GM12892 (cell line): ENCODE measurements at places on chromosomes 3 and 15.

GRCh38 chr3:125128861-125129501 lies 73.2 kb upstream of the HEG1 start:
- DNase-seq, result no peak

GRCh38 chr3:134477938-134478337 lies 7.8 kb downstream of the ANAPC13 start:
- DNase-seq, result no peak

DNA sequence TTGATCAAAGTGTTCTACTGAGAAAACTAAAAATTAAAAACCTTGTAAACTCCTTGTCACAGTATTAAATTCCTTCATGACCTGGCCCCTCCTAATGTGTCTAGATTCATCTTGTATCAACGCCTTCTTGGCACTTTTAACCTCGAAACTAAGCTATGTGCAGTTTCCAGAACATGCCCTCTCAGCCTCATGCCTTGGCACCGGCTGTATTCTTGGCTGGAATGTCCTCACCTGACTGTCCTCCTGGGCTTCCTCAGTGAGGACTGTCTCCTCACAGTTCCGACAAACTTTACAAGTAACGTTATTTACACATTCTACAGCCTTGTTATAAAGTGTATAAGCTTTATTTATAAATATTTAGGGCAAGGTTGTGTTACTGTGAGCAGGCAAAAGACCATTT lies 196.5 kb upstream of the SLC2A2 start:
- no peak for DNase-seq

DNA sequence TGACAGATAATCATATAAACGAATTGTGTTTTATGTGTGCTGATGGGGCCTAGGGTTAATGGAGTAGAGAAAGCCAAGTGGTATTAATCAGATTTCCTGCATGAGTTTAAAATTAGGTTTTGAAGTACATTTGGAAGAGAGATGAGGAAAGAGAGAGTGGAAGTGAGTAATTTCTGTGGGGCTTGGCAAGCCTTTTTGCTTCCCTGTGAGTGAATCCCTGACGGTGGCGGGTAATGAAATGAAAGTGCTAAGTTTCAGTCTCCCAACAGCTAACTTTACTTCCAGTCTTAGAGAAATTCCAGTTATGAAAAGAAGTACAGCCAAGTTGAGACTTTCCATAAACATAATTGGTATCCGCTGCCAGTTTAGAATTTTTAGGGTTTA lies 139.4 kb downstream of the BBX start:
- DNase-seq, result no peak

GRCh38 chr3:123626881-123627280 lies 42.0 kb upstream of the HACD2 start:
- DNase-seq, result no peak

DNA sequence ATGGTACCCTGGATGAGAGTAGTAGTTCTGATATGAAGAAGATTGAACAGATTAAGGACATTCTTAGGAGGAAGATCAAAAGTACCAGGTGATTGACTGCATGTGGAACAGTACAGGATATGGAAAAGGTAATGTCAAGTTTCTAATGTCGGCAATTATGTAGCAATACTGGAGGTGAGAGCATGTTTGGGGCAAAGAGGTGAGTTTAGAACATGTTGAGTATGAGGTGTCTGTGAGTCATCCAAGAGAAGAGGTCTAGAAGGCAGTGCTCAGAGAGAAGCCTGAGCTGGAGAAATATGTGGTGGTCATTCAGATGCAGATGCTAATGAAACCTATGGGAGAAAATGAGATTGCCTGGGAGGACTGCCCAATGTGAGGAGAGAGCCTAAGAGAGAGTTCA lies 305.6 kb downstream of the ZBTB20 start:
- DNase-seq, result no peak

- no peak for DNase-seq
These were observed 7.8 kb downstream of the VWA5B2 start for GRCh38 chr3:184237211-184237610.

GRCh38 chr15:38672814-38673670 lies 108.4 kb upstream of the RASGRP1 start:
- DNase-seq, result no peak

DNA sequence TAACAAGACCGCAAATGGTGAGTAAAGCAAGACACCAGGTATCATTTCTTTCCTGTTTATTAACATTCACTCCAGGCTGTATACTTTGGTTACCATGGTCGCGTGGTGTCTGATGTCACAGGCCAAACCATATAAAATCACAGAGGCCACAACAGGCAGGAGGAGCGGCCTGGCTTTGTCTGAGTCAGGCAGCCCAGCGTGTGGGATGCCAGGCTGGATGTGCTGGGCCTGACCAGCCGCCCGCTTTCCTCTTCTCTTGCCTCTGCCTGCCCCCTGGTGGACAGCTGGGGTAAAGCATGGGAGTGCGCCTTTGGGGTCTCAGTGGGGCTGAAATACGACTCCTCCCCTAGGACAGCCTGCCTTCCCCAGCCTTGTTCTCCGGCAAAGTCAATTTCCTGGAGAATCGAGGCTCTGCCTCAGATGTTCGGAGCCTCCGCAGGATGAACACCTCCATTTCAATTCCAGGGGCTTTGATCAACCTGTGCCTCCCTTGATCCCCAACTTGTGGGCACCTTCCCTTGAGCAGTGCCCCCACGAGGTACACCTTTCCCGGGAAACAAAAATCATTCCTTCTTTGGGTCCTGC lies 78.2 kb downstream of the CCNL1 start:
- peak; percentile 53 for DNase-seq

DNA sequence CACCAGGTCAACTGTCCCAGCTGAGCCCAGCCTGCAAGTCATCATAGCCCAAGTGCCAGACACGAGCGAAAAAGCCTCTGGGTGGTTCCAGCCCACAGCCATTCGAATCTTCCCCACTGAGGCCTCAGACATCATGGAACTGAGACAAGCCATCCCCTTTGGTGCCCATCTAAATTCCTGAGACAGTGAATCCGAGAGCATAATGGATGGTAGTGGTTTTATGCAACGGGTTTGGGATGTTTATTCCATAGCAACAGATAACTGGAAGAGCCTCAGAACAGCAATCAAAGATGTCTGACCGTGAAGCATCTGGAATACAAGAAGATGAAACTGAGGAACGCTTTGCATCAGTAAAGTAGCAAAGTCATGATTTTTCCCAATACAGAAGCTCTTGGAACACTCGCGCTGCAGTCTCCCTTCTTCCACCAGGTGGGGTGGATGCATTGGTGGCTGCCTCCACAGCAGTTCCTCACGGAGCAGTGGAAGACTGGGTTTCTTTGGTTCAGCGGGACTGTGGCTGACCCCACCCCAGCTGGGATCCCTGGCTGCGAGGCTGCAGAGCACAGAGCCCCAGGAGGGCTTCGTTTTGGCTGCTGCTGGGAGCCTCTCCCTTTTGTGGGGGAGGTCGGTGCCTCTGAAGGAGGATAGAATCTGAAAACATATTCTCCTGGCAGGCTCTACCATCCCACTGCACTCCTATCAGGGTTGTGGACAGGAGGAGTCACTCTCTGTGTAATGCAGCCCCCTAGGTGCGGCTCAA lies 26.4 kb upstream of the PDE8A start:
- DNase-seq, result no peak

- no peak for DNase-seq
These were observed 836.8 kb upstream of the NECTIN3 start for GRCh38 chr3:110234831-110235230.

GRCh38 chr3:177356952-177357351 lies 159.7 kb upstream of the TBL1XR1 start:
- no peak for DNase-seq

GRCh38 chr3:53773611-53774368 lies 72.4 kb downstream of the CHDH start:
- peak; percentile 56 for DNase-seq

DNA sequence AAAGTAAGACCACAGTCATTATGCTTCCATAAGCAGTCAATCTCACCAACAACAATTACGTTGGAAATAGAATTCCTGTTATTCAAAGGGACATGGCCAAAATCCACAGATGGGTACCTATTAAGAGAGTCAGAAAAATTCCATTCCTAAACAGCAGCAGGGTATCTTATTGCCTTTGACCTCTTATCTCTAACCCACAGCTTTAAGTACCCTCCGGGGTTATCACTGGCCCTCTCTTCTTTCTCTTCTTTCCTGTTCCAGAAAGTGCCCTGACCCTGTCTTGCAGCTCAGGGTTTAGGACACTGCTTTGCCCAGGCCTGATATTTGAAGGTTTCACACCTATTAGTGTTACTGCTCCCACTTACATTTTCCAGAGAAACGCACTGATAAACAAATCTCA lies 428.7 kb downstream of the TBC1D5 start:
- DNase-seq, result no peak

- no peak for DNase-seq
These were observed 79.1 kb upstream of the HACD2 start for GRCh38 chr3:123663977-123664376.

GRCh38 chr3:14482271-14482721 lies 57.8 kb downstream of the GRIP2 start:
- no peak for DNase-seq

DNA sequence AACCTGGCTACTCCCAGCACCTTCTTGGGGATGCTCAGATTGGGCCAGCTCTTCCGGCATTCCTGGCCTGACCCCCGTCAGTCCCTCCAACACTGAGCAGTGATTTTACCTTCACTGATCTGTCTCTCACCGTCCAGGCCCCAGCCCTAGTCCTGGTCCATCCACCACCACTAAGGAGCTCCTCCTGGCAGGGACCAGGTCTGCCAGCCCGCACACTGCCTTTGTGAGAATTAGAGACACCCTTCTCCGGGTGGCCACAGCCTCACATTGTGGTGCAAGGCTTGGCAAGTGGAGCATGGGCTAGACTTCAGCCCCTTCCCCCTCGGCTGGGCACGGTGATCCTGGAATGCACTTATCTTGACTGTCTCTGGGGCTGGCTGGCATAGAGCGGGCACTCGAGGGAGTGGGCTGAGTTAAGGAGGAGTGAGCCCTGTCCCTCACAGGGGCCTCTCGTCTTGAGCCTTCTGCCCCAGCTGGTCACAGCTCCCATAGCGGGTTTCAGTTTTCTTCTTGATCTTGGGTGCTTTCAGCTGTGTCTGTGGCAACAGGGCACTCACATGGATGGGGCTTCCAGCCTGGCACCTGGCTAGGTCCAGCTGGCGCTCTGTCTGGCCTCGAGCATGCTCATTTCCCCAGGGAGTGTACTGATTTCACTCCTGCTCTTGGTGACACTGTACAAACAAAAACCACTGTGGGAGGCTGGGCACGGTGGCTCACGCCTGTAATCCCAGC lies 53.9 kb downstream of the LINGO1 start:
- DNase-seq, result no peak
